ENCODE measurements at places on chromosomes 5 and 9.

DNA sequence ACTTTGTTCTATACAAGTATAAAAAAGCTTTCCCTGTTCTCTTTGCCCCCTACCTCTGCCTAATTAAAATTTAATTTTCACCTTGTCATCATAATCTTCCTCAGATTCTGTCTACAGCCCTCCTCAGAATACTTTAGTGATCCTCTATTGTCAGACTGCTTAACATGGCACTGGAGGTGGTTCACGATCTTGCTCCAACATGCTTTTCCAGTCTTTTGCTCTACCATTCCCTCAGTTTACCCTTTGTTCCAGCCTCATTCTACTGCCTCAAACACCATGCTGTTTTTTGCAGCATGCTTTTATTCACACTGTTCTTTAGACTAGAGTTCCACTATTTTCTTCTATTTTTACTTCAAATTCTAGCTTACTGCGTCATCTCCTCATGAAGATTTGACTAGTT lies 10.4 kb downstream of the ALDH1A1 start:
- DNase-seq, result no peak

GRCh38 chr9:123493627-123494026 lies 137.6 kb downstream of the CRB2 start:
- no peak for DNase-seq

- no peak for DNase-seq
Measured at GRCh38 chr5:51013036-51013435, 346.6 kb downstream of the PARP8 start.

DNA sequence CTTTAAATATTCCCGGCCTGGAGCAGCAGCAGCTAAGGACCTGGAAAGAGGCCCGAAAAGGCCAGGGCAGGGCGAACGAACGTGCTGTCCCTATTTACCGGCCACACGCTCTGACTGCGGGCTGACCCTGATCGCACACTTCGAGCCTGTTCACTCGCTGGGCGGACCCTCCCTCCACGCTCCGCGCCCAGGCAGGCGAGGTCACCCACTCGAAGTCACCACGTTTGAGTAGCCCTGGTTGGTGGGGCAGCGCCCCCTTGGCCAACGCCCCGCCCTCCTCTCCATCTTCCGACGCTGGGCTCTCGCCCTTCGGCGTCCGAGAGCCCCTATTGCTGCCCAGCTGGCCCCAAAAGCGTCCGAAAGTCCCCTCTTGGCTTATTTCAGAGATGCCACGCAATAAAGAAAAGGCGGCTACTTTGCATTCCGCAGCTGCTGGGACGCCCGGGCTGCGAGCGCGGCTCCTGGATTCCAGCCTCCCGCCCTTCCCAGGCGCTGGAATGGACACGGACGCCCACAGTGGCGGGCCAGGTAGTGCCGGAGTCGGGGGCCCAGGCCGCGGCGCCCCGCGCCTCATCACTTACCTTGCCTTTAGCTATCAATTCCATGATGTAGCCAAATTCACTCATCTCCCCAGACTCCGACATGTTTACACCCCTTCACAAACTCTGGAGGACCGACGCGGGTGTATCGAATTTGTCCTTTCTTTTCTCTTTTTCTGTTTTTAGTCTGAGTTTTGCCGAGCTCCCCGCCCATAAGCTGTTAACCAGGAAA lies 9.9 kb upstream of the TRIM36 start:
- DNase-seq, result peak; percentile 54

- no peak for DNase-seq
Measured at GRCh38 chr5:146327257-146327870, 11.3 kb upstream of the POU4F3 start.

- no peak for DNase-seq
Measured at GRCh38 chr5:171571663-171572062, 152.2 kb downstream of the FGF18 start.

- peak; percentile 36 for DNase-seq
Measured at GRCh38 chr9:134163371-134164196, 780 bp downstream of the RNU6ATAC start.

DNA sequence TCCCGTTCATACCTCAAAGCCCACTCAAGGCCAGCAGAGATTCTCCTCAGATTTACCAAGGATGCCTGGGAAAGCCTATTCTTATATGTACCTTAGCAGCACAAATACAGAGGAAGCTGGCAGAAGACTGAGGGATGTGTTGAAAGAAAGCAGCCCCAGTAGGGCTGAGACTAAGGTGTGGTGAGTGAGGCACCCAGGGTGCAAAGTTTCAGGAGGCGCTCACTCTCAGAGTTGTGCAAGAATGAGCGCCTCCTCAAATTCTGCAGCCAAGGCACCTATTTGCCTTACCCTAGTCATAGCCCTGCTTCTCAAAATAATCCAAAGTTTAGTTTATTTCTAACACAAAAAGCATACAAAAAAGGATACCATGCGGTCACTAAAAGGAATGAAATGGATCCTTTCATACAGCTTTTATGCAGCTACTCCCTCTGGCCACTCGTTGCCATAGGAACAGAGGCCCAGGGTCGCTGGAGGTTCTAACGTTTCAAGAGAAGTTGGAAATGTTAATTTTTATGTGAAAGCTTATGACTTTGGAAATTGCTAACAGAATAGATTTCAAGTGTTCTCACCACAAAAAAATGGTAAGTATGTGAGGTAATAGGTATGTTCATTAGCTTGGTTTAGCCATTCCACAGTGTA lies 79.7 kb upstream of the SMIM23 start:
- no peak for DNase-seq

GRCh38 chr9:72132052-72132451 lies 17.2 kb upstream of the GDA start:
- no peak for DNase-seq

- no peak for DNase-seq
Measured at GRCh38 chr9:114086009-114086408, 7.9 kb upstream of the AMBP start.

- no peak for DNase-seq
Measured at GRCh38 chr9:85723215-85723614, 18.5 kb downstream of the AGTPBP1 start.

GRCh38 chr5:56705217-56705616 lies 110.1 kb upstream of the MAP3K1 start:
- no peak for DNase-seq

DNA sequence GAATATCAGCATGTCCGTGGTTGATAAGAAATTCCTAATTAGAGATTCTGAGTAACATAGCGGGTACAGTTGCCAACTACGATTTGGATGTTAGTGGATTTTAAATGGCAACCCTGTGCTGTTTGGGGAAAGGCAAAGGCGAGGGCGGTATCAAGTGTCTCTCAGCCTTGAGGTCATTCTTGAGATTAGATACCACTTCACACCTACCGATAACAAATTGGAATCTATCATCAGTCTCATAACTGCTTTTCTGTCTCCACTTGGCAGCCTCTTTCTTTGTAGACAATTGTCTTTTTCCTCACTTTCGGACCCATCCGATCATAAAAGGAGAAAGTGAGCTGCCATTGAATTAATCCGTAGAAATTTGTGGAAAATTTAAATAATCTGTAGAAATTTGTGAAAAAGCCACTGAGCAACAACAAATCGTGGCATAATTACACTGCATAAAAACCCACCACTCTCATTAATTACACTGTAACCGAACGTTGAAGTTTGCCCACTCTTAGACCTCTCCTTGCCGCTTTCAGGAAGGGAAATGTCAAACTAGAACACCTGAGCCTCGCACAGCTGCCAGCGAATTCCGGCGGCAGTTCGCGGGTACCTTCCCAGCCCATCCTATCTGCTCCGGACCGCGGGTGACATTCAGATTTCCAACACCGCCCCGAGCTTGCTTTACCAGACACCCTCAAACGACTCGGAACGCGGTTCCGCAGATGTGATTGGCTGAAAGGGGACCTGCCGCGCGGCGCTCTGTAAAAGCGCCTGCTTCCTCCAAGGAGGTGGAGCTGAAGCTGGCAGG lies 849 bp upstream of the RGMB start:
- peak; percentile 85 for DNase-seq

- no peak for DNase-seq
Measured at GRCh38 chr5:56003179-56003578, 8.4 kb upstream of the IL6ST start.

- no peak for DNase-seq
Measured at GRCh38 chr9:131500377-131500776, 2.3 kb upstream of the POMT1 start.

- DNase-seq, result no peak
Measured at GRCh38 chr5:33524476-33524875, 83.7 kb downstream of the TARS1 start.

GRCh38 chr9:133603135-133603927 lies 5.9 kb downstream of the FAM163B start:
- DNase-seq, result no peak

GRCh38 chr5:40962207-40962955 lies 53.1 kb downstream of the C7 start:
- no peak for DNase-seq

GRCh38 chr9:219670-220365 lies 5.2 kb downstream of the DOCK8 start:
- no peak for DNase-seq

DNA sequence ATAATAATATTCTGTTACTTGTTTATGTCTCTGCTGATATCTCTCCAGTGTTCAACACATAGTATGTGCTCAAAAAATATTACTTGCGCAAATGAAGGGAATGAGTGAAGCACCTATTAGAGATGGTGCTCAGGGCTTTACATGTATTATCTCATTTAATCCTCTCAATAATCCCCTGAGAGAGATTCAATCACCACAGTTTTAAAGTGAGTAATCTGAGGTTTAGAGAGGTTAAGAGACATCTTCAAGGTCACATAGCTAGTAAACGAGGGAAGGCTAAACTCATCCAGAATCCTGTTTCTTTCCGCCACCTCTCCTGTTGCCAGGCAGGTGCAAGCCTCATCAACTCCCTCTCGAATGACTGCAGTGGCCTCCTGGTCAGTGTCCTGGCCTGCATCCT lies 82.0 kb downstream of the UGCG start:
- no peak for DNase-seq

- DNase-seq, result no peak
Measured at GRCh38 chr5:88195636-88196035, 73.0 kb downstream of the TMEM161B start.

GRCh38 chr9:71769175-71770161 lies 1.2 kb upstream of the CEMIP2 start:
- no peak for DNase-seq

DNA sequence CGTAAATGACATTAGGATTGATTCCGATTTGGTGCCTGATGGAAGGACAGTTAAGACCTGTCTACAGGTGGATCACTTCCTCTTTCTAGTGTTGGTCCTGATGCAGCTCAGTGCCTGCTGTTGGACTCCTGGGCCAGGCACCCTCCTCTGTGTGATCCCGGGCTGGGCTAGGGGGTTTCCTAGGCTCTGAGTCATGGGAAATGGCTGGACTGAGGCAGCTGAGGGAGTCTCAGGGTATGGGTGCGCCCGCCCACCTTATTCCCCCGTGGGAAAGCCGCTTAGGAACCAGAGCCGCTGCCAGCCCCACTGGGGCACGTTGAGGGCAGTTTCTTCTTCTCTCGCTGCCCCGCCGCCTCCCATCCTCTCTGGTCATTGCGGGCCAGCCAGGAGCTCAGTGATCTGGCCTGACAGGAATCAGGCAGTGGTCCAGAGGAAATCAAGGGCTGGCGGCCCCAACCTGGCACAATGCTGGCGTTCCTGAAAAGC lies 12.9 kb downstream of the TCF7 start:
- no peak for DNase-seq

- DNase-seq, result no peak
Measured at GRCh38 chr9:15693701-15694100, 140.9 kb downstream of the CCDC171 start.

Data from neuronal stem cell (in vitro differentiated cells).